ENCODE measurements at places on chromosomes 4 and X.
A peak's percentile ranks its signal among the peaks of the same experiment; 100 is the strongest.

GRCh38 chrX:2715066-2715600 is 24.0 kb downstream of the CD99 start:
- DNase-seq: no peak

- DNase-seq: no peak
Observed at GRCh38 chr4:169252339-169253112, 18.2 kb downstream of the SH3RF1 start.

DNA sequence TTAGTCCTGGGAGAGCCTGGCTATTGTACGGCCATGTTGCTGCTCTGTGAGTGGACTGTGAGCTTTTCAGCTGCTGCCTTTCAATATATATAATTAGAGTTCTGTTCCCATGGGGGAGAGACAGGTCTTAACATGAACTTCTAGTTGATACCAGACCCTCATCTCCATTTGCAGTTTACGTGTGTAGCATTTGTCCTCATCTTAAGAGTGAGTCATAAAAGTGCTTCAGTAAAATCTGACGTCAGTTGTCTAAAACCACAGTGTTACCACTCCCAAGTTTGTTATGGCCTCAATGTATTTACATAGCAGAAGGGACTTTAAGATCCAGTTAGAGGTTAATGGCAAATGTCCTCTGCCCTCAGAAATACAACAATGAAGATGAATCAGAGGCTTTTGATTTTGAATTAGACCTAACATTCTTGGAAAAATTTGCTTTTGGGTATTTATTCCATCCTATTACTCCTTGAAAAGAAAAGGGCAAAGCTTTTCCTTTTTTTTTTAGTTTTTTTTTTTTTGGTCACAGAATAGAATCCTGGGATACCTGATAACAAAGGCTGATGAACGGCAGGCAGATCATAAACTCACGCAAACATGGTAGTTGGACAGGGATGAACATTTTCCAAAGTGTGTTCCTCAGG is 38.6 kb downstream of the PHOX2B start:
- DNase-seq: peak; percentile 35

DNA sequence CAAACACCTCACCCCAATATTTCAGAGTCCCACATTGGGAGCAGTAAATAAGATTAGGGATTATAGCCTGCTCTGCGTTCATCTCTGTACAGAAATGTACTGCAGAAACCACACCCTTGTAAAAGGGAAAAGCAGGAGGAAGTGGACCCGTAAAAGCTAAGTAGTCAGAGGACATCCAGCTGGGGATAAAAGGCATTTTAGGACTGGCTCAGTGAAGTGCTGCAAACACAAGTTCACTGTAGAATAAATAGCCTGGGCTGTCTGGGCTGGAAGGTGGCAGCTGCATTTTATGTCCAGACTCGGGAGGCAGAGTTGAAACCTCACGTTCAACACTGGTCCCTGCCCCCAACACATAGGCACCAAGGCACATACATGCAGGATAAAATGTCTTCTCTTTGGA is 178.7 kb upstream of the FAT1 start:
- DNase-seq: no peak

DNA sequence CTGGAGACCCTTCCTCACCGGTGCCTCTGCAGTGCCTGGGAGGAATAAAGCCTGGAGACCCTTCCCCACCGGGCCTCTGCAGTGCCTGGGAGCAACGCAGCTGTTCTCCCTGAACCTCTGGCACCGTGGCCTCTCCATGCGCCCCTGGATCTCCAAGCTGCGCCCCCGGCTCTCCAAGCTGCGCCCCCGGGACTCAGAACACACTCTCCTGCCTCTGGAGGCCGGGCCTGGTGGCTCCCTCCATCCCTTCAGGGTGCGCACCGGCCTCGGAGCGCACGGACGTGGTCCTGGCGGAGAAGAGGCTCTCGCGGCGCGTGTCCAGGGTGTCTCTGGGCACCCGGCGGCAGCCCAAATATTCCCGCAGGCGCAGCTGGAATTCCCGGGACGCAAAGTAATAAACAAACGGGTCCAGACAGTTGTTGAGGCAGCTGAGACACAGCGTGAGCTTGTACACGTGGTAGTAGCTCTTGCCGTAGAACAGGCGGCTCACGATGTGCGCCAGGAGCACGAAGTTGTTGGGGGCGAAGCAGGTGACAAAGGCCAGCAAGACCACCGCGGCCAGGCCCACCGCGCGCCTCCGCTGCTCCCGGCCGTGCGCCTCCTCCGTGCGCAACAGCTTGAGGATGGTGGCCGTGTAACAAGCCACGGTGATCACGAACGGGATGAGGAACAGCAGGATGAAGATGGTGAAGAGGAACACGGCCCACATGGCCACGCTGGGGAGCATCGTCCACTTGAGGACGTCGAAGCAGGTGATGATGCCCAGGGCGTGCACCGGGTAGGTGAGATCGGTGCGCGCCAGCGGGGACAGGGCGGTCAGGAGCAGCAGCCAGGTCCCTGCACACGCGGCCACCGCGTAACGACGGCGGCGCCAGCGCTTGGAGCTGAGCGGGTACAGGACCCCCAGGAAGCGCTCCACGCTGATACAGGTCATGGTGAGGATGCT is 12.8 kb upstream of the ASMTL start:
- peak; percentile 38 for DNase-seq

GRCh38 chr4:23374259-23374658 is 515.6 kb downstream of the PPARGC1A start:
- DNase-seq: no peak

GRCh38 chr4:101696276-101697010 is 94.1 kb upstream of the BANK1 start:
- DNase-seq: no peak

DNA sequence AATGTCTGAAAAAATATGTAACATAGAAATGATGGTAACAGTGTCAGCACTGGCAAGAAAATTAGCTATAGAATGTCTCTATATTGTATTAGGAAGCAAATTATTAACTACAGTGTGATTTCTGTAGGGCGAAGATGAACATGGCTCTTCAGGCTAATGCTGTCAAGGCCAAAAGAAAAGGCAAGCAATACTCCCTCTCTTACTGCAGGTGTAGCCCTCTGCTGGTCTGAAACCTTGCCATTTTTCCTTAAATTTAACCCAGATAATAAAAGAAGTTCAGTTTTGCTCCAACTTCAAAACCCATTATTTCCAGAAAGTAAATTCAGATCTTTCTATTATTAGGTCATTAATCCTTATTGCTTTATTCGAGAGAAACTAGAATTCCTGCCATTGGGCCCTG is 215.9 kb downstream of the LRBA start:
- no peak for DNase-seq

DNA sequence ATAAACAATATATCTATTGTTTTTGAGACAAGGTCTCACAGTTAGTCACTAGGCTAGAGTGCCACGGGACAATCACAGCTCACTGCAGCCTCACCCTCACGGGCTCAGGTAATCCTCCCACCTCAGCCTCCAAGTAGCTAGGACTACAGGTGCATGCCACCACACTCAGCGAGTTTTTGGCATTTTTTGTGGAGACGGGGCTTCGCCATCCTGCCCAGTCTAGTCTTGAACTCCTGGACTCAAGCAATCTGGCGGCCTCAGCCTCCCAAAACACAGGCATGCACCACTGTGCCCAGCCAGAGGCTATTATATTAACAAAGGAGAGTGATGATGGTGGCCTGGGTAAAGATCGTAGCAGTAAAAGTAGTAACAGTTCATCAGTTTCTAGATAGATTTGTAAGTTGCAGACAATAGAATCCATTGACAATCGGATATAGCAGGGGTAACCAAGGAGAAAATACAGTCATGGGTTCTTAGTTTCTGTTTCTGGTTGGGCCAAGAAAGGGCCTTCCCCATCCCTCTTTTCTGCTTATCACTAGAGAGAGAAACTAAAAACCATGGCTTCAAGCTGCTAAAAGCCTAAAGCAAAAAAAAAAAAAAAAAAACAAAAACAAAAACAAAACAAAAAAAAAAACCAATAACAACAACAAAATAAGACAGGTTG is 60.6 kb downstream of the ANXA10 start:
- no peak for DNase-seq

DNA sequence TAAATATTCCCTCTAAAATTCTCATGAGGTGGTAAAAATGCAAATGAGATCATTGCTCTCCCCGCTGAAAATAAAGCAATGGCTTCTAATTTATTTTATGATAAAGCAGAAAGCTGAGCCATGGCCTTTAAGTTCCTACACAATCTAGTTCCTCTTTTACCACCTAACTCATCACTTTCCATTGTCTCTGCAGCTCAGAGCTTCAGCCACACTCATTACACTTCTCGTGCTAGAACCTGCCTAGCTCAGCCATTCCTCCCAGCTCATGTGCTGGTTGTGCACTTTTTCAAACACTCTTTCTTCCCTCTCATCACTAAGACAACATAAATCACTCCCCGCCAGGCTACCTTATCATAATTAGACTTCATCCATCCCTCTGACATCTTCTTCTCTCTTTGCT is 1112.1 kb upstream of the PRKX start:
- DNase-seq: no peak

DNA sequence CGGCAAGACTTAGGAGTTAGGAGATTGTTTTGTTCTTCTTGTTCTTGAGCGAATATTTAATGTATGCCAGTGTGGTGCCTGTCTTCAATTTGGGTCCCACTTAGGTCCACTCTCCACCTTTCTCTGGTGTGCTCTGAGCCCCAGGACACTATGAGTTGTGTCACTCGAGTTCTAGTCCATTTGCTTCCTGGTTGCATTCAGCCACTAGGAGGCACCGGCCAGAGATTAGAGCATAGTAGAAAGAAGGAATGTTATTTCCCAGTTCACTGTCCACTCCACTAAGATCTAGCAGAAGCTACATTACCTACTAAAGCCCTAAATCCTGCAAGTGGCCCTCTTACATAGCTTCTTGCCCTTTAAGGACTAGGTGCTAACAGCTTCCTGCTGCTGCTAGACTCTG is 326.9 kb downstream of the NAF1 start:
- no peak for DNase-seq

- DNase-seq: no peak
Observed at GRCh38 chr4:75255261-75255660, 258.9 kb downstream of the RCHY1 start.

DNA sequence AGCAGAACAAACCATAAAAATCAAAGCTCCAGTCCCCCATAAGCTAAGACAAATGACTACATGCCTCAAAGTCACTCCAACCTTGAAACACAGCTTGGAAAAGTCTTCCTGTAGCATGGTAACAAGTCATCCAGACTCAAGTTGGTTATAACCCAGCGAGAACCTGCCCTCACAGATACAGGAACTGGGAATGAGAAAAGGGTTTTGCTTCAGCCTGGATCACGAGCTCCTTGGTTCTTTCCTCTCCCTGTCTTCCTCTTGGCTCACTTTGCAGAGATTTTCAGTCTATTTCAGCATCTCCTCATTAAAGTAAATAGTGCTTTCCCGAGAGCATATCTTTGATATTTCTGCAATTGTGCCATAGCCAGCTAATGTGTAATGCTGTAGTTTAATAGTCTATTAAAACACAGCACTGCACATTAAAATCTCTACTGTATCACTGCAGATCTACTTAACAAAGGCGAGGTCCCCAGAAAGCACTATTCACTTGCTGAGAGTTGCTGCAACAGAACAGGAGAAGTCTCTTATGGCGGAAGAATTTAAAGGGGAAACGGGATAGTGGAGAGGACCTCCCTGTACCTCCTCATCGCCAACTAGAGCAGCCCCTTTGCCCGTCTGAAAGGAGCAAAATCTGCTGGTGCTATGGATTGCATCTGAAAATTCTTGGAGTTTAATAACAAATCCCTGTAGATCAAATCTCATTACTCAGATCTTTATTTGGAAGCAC is 249.3 kb upstream of the GATB start:
- no peak for DNase-seq

- no peak for DNase-seq
Observed at GRCh38 chr4:139469216-139469615, 15.3 kb downstream of the RAB33B start.

GRCh38 chr4:83019794-83020494 is 9.3 kb upstream of the LIN54 start:
- DNase-seq: no peak

- DNase-seq: peak; percentile 88
Observed at GRCh38 chr4:108168671-108169523, at the start of gene LEF1. TSS of gene LEF1 (minus strand) at chr4:108168932. CDS start at chr4:108167767, 1,165 bp downstream.

DNA sequence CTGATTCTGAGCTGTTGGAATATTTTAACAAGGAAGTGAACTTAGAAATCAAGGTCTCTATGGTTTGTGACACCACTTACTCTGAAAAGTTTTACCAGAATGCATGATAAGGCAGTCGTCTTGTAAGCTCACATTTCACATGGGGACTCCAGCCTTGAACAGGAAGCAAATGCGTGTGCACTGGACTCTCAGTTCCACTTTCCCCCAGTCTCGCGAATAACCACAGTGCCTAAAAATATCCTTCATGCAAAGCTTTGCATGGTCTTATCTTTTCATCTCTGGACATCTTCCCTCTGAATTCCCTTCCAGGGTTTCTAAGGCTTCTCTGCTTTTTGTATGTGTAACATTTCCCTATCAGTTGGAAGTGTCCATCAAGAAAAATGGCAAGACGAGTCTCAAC is 581.8 kb downstream of the NLGN4X start:
- DNase-seq: no peak

DNA sequence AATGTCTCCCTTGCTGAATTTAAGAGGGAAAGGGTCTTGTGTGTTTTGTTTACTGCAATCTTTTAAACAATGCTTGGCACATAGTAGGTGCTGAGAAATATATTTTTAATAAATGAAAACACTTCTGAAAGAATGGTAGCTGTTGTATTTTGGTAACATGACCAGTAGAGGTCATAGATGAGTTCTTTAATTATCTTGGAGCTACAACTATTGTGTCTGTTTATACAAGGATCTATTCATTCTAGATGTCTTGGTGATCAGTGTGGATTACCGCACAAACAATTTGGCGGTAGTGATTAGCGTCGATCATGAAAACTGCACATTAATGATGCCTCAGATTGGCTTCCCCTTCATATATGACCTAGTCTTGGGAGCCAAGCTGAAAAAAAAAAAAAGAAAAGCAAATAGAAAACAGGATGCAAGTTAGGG is 21.4 kb upstream of the SCRG1 start:
- peak; percentile 18 for DNase-seq

GRCh38 chr4:6472387-6473263 is at the start of gene PPP2R2C:
TSS of gene PPP2R2C (minus strand) at chr4:6472614. CDS start at chr4:6472229, 385 bp downstream.
- DNase-seq: no peak

DNA sequence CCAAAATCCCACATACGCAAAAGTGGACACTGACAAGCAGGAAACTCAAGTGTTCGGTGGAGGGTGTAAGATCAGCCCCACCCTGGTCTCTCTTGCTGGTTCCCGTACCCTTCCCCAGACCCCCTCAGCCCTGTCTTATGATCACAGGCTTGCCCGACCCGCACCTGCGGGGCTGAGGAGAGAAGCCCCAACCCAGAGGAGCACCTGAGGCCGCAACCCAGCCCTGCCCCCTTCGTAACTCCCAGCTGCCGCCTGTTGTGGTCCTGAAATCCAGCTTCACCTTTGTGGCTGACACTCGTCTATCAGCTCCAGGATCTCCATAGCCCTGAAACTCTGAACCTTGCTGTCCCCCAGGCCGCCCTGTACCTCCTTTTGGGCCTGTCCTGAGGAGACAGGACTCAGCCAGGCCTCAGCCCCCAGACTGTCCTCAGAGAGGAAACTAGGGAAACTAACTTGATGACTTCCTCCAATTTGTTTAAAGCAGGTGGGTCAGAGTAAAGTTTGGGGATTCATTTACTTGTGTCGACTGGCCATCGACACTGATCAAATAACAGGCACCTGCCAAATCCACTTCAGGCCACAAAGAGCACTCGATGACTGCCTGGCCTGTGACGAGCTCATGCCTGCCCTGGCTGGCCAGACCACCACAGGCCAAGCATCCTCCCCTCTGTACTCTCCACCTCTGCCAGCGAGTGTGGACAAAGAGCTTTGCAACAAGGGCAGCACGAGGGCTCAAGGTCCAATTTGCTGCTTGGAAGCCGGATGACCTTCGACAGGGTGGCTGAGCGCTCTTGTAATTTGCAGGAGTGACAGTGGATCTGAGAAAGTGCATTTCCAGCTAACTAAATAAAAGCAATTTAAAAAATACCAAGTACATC is 19.3 kb downstream of the DCTD start:
- DNase-seq: peak; percentile 35
